ENCODE measurements at places on chromosomes 12 and 14. TPM values are rescaled to one million over a fixed set of nuclear protein-coding genes. Genes with fewer than 3 reads are reported as not detected.

DNA sequence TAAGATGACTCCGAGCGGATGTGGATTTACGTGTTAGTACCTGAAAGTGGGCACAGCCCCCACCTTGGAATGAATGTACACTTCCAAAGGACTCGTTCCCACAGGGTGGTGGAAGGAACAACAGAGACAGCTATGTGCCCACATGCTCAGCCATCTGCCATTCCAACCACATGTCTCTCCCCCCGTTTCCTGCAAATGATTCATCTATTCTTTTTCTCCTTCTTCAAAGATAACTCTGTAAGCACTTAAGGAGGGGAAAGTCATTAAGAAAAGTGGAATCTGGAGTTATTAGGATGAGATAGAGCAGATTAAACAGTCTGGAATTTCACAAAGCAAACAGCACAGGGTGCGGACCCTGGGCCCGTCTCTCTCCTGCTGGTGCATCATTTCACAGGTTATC lies 18.5 kb upstream of the DUSP6 start:
- no peak for DNase-seq

DNA sequence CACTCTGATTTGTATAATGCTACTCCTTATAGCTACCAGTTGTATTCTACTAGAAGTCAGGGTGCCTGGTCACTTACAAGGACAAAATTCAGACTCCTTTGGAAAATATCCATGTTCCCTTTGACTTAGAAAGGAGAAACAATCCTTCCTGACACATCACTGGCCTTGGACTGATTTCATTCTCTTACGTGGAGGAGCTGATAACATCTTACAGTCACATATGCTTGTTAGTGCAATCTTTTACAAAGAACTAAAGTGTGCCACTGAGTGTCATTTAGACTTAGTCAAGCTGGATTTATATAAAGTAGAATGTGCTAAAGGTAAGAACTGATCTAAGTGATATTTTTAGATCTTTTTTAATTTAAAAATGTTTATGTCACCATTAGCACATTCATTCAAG lies 131.0 kb upstream of the TMTC2 start:
- DNase-seq: no peak

GRCh38 chr14:100290607-100291304 lies 15.5 kb downstream of the SLC25A29 start:
- peak; percentile 58 for DNase-seq

DNA sequence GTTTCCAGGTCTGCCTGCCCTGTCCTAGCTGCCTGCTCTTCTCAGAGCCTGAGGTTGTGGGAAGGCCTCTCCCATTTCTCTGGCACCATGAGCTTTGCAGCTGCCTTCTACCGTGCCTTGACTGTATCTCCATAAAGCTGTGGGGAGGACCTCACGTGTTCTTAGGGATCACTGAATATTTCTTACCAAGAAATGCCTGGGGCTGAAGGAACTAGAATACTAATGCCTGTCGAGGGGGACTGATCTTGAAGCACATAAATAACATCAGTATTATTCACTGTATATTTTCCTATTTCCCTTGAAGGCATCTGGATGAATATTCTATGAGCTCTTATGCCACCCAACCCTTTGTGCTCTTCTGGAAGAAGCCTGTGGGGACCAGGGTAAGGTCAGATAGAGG lies 103.4 kb downstream of the APAF1 start:
- DNase-seq: no peak

- no peak for DNase-seq
These were observed 35.0 kb downstream of the GNG2 start for GRCh38 chr14:51895375-51895774.

- no peak for DNase-seq
These were observed 46.3 kb downstream of the EGLN3 start for GRCh38 chr14:33904609-33905008.

DNA sequence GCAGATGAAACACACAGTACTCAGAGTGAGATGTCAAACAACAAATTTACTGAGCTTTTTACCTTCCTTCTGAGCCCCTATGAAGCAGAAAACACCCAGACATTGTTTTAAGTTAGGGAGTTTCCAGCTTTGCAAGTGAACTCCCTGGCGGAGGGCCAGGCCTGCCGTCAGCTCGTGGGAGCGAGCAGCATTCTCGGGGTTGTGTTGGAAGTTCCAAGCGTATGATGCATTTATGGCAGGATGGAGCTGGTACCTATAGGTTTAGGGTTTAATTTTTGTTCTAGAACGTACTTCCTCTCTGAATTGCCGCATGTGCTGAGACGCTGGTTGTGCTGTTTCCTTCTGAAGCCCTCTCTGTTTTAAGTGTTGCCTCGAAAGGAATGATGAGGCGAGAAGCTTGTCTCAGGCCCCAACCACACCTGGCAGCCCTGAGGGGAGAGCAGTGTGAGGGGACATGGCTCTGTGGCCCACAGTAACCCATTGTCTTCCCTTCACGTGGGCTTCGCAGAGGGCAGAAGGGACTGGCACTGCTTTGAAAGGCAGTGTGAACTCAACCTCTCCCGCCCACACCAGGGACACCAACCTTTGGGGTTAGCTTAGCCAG lies 76.6 kb downstream of the SSPN start:
- peak; percentile 92 for DNase-seq

DNA sequence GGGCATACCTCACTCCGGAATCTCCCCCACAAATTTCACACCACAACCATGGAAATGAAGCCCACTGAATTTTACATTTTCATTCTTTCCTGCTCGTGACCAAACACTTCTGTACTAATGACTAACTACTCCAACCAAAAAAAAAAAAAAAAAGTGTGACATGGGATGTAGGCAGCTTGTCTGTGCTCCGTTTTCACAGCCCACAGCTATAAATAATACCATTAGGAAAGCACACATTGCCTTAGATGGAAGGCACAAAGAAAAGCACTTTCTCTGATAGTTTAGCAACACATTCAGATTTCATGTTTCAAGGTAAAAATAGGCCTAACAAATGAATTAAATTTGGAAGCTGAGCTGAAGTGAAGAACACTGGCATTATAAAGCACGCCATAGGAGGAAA lies 42.5 kb downstream of the DUSP6 start:
- no peak for DNase-seq

GRCh38 chr14:71261206-71261605 lies 353.9 kb downstream of the PCNX1 start:
- DNase-seq: no peak

GRCh38 chr12:88058719-88059077 lies 29.5 kb upstream of the C12orf50 start:
- no peak for DNase-seq

The TBPL2 gene
- not detected for total RNA-seq

The LRP6 gene
- total RNA-seq: 56.1 TPM

The SPX gene
- 1.3 TPM for total RNA-seq

The EML1 gene
- total RNA-seq: 59.0 TPM

The CISTR gene
- not detected for total RNA-seq

The LMO3 gene
- total RNA-seq: 26.2 TPM
